ENCODE measurements at places on chromosomes 4 and X.

DNA sequence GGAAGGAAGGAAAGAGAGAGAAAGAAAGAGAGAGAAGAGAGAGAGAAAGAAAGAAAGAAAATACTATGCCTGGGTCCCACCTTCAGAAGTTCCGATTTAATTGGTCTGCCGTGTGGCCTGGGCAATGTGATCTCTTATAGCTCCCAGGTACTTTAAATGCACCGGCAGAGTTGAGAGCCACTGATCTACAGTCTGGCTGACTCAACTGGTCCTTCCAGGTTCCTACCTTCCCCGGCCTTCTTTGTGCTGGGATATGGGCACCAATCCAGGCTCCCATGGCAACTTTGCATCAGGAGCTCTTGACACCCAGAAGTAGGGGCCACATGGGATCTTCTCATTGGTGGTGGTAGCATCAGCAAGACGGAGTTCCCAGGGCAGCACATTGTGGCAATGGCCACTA is 186.5 kb upstream of the ATP6AP2 start:
- DNase-seq = no peak

- DNase-seq = no peak
These were observed 111.2 kb downstream of the PPP3CA start for GRCh38 chr4:101236097-101236496.

- no peak for DNase-seq
These were observed 48.9 kb upstream of the TMSB15B start for GRCh38 chrX:103913356-103914020.

- DNase-seq = peak; percentile 50
These were observed 13.9 kb upstream of the ETDC start for GRCh38 chrX:135295238-135295943.

DNA sequence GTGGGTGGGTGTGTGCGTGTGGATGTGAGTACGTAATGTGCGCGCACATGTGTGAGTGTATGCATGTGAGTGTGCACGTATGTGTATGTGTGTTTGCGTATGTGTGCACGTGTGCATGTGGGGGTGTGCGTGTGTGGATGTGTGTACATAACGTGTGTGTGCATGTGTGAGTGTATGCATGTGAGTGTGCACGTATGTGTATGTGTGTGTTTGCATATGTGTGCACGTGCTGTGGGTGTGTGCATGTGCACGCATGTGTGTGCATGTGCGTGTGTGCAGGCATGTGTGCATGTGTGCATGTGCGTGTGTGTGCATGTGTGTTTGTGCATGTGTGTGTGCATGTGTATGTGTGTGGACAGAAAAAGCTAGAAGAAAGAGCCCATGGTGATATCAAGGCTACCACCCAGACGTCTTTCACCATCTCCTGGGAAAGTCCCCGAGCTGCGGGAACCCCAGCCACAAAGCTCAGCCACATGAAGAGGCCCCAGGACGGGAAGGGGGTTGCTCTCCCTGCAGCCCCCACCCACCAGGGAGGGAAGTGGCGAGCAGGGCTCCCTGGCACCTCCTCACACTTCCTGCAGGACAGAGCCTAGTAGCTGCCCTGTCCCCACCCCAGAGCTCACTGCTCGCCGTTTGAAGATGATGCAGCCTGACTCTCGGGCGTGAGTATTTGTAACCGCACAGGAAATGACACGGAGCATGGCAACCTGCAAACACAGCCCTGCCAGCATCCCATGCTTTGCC is 108.3 kb downstream of the DCTD start:
- peak; percentile 21 for DNase-seq

DNA sequence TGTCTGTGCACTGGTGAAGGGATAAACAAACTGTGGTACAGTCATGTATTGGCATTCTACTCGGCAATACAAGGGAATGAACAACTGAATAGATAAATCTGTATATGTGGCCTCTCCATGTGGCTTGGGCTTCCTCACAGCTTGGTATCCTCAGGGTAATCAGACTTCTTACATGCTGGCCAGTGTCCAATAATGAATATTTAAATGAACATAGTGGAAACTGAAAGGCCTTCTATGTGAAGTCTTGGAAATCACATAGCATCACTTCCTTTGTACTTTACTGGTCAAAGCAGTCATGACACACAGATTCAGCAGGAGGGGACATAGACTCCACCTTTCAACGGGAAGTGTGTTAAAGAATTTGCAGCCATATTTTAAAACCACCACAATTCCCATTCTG is 33.4 kb upstream of the GPR101 start:
- no peak for DNase-seq

- DNase-seq = no peak
These were observed 82.5 kb downstream of the TBC1D9 start for GRCh38 chr4:140673729-140674128.

- no peak for DNase-seq
These were observed 17.6 kb downstream of the ARMCX2 start for GRCh38 chrX:101642093-101642492.

DNA sequence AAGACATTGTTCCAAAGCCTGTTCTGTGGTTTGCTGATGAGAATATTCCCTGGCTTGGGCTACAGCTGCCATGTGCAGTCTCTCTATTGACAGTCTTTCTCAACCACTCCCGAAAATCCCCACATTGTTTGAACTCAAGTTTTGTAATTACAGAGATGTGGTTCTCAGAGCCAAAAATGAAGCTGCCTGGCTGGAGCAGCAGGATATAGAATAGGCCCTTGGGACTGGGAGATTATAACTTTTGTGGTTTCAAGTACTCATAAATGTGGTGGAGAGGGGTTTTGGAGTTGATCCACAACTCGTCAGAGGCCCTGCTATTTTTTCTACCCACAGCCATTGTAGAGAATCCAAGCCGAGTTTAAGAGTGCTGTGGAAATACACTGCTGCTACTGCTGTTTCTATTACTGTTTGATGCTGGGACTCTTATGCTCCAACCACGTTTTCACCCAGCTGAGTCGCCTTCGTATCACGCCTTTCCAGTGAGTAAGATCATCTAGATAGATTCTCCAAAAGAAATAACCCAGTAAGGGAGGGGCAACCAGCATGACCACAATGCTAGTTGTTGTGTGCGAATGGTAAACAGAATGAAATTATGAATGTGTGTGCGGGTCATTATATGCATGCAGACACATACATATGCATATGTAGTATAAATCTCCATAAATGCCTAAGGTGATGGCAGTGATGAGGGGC is 57.1 kb upstream of the ATXN3L start:
- DNase-seq = no peak

DNA sequence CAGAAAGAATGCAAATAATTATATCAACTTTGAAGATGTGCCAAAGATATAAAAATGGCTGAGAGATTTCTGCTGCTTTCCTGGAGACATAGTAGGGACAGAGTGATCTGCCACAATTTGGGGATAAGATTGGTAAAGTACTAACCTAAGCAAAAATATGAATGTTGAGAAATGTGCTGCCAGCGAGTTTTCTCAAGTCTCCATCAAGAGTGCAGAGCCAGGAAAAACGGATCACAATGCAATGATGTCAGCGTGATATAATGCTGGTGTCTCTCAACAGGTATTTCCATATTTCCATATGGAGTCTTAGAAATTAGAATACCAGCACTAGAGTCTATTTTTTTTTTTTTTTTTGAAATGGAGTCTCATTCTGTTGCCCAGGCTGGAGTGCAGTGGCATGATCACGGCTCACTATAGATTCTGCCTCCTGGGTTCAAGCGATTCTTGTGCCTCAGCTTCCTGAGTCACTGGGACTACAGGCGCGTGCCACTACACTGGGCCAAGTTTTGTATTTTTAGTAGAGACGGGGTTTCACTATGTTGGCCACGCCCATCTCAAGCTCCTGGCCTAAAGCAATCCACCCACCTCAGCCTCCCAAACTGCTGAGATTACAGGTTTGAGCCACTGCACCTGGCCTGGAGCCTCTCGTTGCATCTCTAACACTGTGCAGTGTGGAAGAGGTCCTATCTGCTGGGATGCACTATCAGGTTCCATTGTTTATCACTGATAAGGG is 893.5 kb downstream of the TRIML1 start:
- DNase-seq = no peak

- no peak for DNase-seq
These were observed 137.3 kb upstream of the RXFP1 start for GRCh38 chr4:158384414-158384813.

GRCh38 chrX:120299928-120300327 is 11.3 kb downstream of the TMEM255A start:
- DNase-seq = no peak

DNA sequence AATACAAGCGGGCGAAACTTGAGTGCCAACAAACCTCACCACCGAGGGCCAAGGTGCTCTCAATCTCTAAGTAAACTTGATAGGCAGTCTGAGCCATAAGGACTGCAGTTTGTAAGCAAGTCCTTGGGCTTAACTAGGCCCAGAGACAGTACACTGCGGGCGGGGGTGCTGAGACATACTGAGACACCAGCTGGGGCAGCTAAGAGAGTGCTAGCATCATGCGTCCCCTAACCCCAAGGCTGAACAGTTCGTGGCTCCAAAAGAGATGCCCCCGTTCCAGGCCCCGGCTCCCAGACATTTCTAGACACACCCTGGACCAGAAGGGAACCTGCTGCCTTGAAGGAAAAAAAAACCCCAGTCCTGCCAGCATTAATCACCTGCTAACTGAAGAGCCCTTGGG is 126.8 kb upstream of the PRDX4 start:
- no peak for DNase-seq

DNA sequence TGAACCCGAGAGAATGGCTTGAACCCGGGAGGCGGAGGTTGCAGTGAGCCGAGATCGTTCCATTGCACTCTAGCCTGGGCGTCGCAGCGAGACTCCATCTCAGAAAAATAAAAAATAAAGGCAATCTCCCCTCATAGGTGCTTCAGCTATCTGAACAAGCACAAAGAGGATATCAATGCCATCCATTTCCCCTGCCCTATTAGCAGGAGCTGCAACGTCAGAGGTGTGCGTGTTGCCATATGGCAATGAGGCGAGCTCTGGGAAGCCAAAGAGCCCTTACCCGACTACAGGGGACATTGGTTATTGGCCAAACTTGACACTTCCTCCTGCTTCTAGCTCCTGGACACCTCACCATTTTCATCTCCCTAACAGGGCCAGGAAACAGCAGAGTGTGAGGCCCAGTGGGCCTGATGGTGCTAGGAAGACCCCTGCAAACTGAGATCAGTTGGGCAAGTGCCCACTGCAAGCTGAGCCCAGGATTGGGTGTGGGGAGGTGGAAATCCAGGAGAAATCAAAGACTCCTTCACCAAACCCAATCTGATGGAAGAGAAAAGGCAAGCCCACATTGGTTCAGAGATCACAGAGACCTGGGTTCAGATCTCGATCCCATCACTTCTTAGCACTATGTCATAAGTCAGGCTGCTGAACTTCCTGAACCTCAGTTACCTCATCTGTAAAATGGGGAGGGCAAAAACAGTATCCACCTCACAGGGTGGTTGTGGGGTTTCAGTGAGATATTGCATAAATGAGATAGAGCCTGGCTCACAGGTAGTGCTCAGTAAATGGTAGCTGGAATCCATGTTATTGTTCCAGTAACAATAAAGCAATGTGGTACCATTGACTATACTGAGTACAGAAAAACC is 21.2 kb downstream of the SLC25A5 start:
- DNase-seq = no peak

GRCh38 chr4:164169591-164169990 is 584.3 kb upstream of the SMIM31 start:
- no peak for DNase-seq

- DNase-seq = no peak
These were observed 106.3 kb downstream of the C4orf51 start for GRCh38 chr4:145786261-145786660.

- no peak for DNase-seq
These were observed 509 bp upstream of the USP11 start for GRCh38 chrX:47232197-47232802.

- DNase-seq = peak; percentile 71
These were observed 25.1 kb downstream of the SETD7 start for GRCh38 chr4:139530833-139531427.

DNA sequence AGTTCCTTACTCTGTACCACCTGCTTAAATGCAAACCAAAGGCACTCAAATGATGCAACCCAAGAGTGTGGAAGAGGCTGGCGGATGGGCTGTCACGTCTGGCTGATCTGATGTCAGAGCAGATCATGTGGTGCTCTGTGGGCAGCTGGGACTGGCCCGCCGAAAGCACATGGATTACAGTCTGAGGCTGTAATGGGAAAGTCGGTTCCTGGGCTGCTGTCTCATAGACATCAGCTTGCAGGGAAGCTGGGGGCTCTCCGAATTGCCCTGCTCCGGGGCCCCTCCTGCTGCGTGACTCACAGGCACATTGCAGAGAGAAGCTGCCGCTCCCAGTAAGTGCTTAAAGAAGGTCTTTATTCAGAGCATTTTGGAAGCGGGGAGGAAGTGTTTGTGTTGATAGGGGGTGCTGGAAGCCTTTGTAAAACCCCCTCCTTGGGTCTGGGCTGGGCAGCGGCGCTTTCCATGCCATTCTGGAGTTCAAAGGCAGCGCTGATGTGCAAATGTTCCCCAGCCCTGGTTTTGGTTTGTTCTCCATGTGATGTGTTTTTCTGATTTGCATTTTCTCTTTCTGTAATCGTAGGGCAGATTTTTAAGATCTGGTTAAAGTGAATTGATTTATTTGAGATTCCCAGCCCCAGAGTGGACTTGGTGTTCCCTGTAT is 181.1 kb downstream of the LARP7 start:
- no peak for DNase-seq

DNA sequence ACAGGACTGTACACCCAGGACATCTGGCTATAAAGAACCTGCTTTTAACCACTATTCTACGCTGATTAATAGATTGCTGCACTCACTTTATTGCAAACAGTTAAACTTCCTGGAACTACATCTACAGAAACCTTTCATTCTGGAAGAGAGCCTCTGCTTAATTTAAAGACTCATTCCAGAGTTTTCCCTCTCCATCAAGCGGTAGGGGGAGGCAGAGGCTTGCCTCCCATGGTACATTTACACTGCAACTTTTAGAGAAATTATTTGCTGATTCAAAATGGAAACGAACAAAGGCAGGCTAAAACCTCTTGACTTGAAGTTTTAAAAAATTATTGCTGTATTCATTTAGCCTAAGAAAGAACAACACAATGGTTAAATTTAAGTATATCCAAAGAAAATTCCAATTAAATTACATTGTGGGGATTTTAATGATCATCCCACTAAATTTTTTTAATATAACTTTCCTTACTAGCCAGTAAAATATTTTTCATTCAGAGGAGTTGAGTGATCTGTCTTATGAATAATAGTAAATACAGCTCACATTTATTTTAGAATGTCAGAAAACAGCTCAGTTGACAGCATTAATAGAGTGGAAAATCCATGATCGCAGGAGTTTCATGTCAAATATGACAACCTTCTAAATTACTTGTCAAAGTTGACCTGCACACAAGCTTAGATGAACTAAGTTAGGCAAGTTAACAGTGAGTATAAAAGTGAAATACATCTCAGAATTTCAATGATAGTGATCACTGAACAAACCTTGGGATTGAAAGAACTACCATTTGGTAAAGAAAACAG is 46.3 kb upstream of the PCDH10 start:
- no peak for DNase-seq

DNA sequence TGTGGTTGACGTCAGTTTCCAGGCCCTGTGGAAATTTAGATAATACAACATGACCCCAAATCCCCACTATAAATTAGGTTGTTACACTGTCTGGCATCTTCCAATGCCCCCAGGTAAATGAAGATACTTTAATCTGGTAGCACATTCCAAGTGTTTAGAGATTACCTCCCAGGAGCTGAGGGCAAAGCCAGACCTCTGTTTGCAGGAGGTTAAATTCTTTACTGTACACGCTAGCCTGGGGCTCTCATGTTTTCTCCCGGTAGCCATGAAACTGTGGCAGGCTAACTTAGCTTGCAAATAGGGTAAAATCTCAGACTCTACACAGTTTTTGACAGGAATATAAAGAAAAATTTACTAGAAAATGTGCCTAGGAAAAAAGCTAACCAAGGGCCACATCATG is 450.0 kb downstream of the PDGFC start:
- no peak for DNase-seq
